ENCODE measurements at places on chromosomes 11 and 22. TPM values are rescaled to one million over a fixed set of nuclear protein-coding genes. Genes with fewer than 3 reads are reported as not detected.

DNA sequence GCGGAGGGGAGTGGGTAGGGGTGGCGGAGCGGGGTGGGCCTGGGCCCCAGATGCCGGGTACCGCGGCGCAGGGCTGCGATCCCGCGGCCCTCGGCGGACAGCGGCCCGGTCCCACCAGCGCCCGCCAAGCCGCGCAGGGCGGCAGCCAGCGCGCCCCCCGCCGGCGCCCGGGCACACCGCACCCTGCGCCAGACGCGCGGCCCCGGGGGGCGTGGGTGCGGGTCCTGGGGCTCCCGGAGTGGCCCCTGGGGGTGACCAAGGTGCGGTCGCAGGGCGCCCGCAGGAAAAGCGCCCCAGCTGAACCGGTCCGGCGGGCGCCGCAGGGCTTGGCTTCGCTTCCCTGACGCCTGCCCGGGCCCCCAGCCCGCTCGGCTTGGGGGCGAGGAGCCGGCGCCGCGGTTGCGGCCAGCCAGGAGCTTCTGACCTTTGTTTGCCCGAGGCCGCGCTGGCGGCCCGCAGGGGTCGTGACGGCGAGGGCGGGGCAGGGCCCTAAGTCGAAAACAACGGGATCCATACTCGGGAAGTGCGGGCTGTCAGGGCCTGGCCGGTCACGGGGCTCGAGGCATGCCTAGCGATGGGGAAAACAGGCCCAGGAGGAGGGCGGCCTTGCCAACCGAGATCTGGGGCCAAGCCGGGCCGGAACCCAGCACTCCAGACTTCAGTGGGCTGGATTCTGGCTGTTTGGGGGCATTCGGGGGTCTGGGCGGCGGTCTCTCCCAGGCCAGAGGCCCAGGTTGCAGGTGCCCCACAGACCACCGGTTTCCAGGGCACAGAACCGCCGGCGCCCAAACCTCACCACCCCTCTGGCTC is 581 bp upstream of the AP5B1 start:
- DNase-seq: peak; percentile 57

GRCh38 chr11:129374993-129375750 is 476 bp upstream of the BARX2 start:
- peak; percentile 30 for DNase-seq

- DNase-seq: peak; percentile 60
Measured at GRCh38 chr11:45805305-45806071, 539 bp downstream of the SLC35C1 start.

Gene DUSP8
- total RNA-seq: 7.7 TPM

- no peak for DNase-seq
Measured at GRCh38 chr11:123169821-123170220, 25.2 kb downstream of the CLMP start.

Gene UQCR10
- total RNA-seq: 402 TPM

- no peak for DNase-seq
Measured at GRCh38 chr11:73553266-73553665, 44.6 kb downstream of the FAM168A start.

Gene TCN1
- total RNA-seq: not detected

Gene CYP2D6
- total RNA-seq: not detected

GRCh38 chr11:117786135-117786870 is 10.7 kb downstream of the DSCAML1 start:
- no peak for DNase-seq

Gene KCNJ11
- total RNA-seq: 29.2 TPM

Gene HMOX1
- total RNA-seq: 3.8 TPM

Gene SCO2
- 1.3 TPM for total RNA-seq

DNA sequence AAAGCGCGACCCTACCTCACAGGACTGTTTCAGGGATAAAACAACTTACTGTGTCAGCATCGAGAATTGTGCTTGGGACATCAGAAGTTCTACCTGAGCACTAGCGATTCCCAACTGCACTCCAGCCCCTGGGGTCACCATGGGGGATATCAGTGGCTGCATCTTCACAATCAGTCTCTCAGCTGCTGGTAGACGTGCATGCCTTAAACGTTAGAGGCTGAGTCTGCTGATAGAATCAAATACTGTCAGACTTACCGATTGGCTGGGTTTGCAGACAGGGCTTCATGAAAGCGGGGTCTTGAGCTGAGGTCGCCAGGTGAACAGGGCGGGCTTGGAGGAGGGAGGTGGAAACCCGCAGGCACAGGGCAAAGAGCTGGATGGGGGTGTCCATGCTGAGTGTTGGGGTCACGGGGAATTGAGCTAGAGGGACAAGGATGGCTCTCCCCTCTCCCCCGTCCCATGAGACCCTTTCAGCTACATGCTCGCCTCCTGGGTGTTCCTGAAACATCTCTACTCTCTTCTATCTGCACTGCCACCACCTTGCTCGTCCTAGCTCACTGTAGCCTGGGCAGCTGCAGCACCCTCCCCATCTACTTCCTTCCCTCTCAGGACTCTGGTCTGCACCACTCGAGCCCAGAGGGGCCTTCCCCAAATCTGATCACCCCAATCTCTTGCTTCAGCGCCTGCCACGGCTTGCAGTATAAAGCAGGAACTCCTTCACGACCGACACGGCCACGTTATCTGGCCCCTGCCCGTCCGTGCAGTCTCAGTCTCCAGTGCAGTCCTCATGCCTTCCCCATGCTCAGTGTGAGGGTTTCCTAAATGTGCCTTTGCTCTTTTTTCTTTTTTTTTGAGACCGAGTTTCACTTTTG is 43.5 kb downstream of the ST14 start:
- no peak for DNase-seq

DNA sequence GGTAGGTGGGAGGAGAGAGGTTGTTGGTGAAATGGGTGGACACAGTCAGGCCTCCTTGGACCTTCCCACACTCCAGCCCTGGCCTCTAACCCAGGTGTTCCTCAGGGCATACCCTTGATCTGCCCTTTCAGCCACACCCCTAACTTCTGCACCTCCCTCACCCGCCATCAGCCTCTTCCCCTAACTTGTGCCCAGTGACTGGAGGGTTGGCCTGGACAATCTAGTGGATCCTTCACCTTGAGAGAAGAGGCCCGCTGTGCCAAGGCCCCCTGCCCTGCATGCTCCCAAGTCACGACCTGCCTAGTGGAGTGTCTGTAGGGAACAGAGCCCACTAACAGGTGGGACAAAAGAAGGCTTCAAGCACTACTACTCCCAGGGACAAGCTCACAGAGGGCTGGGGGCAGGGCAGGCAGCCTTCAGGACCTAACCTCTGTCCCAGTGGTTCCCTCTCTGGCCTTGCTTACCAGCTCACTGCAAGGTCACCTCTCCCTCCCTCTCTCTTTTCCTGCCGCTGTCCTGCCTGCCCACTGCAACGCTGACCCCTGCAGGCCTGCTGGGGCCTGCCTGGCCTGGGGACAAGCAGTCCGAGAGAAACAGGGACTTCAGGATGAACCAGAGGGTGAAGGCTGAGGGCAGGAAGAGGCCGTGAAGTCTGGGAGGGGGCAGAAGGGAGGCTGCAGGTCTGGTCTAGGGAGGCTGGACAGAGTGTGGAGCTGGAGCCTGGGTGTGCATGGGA is 3.3 kb downstream of the SYT7 start:
- DNase-seq: peak; percentile 66

GRCh38 chr11:72349616-72350218 is 84.6 kb downstream of the CLPB start:
- DNase-seq: peak; percentile 56

DNA sequence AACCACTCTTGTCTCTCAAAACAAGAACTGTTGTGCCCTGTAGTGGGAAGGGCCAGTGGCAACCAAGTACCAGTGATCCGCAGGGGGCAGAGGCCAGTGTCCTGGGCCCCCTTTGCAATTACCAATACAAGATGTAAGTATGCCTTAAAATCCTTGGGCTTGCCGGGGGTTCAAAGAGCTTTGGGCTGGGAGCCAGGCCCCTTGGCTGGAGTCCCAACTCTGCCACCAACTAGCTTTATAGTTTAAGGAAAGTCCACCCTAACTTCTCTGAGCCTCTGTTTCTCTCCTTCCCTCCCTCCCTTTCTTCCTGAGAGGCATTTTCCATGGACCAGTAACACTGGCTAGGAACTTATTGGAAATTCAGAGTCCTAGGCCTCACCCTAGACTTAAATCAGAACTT is 15.5 kb downstream of the CLMP start:
- no peak for DNase-seq

DNA sequence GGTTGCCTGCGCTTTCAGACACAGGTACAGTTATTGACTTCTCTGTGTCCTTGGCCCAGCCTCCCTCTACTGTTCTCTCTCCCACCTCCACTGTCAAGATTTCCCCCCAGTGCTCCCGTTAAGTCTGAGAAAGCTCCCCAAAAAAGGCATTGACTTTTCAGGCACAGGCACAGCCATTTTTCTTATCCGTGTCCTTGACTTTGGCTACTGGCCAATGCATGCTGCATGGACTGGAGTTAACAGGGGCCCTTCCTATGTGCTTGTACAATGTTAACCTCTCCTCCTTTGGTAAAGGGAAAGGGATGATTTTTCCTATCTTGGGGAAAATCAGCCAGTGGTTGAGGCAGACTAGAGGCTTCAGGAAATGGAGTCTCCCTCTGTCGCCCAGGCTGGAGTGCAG is 4.3 kb downstream of the APOL5 start:
- DNase-seq: no peak

- DNase-seq: no peak
Measured at GRCh38 chr11:61869708-61870451, 21.5 kb downstream of the FADS3 start.

- DNase-seq: peak; percentile 76
Measured at GRCh38 chr22:17119481-17120202, 1.5 kb downstream of the TMEM121B start.

GRCh38 chr11:69986440-69986787 is 91.7 kb upstream of the ANO1 start:
- DNase-seq: no peak

Gene TBX10
- total RNA-seq: 0.37 TPM

Gene BLID
- total RNA-seq: not detected

Gene ROBO4
- total RNA-seq: 27.6 TPM

Gene PRAME
- not detected for total RNA-seq

- no peak for DNase-seq
Measured at GRCh38 chr22:36612458-36612857, 83.5 kb upstream of the EIF3D start.

DNA sequence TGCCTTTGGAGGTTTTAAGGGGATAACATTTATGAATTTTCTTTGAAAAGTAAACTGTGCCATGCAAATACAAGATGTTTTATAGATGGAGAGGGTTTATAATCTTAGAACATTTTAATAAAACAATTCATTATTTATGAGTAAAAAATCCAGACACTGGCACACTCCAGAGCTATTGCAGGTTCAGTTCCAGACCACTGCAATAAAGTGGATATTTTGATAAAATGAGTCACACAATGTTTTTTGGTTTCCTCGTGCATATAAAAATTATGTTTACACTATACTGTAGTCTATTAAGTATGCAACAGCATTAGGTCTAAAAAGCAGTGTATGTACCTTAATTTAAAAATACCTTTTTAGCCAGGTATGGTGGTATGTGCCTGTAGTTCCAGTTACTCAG is 146.2 kb upstream of the ZBED5 start:
- no peak for DNase-seq

Gene CCDC116
- total RNA-seq: not detected

DNA sequence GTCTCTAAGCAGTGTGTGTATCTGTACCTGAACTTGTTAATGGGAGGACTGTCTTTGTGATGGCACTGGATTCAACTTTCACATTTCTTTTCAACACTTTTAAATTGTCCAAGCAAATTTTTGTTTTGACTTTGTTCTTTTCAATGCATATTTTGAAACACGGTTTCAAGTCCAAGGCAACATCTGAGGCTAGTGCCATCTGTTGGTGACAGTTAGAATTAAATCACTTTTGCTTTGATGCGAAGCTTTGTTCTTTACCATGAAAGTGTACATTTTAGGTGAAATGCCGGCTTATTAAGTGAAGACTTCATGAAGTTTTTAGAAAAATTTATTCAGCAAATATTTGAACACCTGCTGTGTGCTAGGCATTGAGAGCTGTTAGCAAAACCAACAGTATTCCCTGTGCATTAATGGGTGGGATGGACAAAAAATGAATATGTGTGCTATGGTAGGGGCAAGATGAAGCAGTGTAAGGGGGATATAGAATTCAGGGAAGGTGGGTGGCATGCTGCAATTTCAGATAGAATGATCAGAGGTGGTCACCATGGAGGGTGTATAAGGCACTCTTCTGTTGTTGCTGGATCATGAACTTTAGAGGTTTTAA is 70.2 kb downstream of the DDX10 start:
- DNase-seq: no peak

DNA sequence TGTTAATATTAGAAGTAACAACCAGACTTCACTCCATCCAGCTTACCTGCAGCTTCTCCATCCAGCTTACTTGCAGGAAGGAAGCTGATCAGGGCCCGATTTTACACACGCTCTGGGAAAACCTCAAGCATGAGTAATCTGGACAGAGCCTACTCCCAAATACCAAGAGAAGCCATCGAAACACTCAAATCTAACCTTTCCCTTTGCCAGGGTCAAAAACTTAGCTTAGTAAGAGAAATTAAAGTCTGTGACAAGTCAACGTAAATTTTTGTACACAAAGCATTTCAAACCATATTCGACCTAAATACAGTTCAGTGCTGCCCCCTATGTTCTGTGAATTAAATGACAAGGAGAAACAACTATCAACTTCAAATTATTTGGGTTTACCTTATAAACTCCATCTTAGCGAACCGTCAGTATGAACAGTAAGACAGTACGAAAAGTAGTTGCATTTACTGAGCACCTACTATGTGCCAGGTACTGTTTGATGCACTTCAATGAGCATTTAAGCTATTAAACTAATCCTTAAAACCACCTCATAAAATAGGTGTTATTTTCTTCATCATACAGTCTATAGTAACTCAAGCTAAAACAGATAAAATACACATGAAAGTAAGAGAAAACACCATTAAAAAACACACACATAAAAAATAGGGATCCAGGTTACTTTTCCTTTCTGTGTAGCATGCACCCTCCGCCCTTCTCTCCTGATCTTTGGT is 36.9 kb downstream of the ARFGAP3 start:
- DNase-seq: no peak

DNA sequence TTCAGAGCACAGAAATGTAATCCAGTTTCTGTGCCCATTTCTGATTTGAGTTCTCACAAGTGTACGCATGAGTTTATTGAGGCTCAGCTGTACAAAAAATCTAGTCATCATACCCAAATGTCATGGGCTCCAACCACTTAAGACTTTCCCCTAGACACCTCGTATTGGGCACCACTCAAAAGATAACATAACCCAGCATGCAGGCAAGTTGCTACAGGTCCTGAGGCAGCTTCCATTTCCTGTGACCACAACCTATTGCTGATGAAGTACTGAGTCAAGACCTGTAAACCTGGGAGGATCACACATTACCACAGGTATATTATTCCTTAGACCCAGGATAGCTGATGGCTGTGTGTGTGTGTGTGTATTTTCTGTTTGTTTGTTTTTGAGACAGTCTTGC is 95.2 kb downstream of the MRTFA start:
- no peak for DNase-seq

GRCh38 chr11:69655479-69656428 is 14.8 kb downstream of the CCND1 start:
- no peak for DNase-seq

Gene CCDC89
- 0.30 TPM for total RNA-seq

Data from left ventricle myocardium superior (tissue), 1 donor.